Cardiac muscle cell (in vitro differentiated cells and primary cell): ENCODE measurements at places on chromosomes 4 and X. TPM values are rescaled to one million over a fixed set of nuclear protein-coding genes. Genes with fewer than 3 reads are reported as not detected.

The RXFP1 gene
- total RNA-seq = not detected in 2 replicates

The TMEM150C gene
- 5.1 and 5.6 TPM in 2 replicates for total RNA-seq

The GRPR gene
- 0.67 and 0.69 TPM in 2 replicates for total RNA-seq

The ESX1 gene
- total RNA-seq = not detected in 2 replicates

The DNAAF6 gene
- total RNA-seq = 0.06 TPM in 1 of 2 replicates, not detected in the other

The RBM10 gene
- 64.7 and 70.0 TPM in 2 replicates for total RNA-seq

The TIGD4 gene
- 0.56 and 1.5 TPM in 2 replicates for total RNA-seq

The TMSB15A gene
- total RNA-seq = 3.8 and 13.2 TPM in 2 replicates

The SPOCK3 gene
- 2.1 and 4.6 TPM in 2 replicates for total RNA-seq

The VEGFD gene
- 0.53 and 1.2 TPM in 2 replicates for total RNA-seq

The NUDT11 gene
- 10.8 and 19.4 TPM in 2 replicates for total RNA-seq

The SRPK3 gene
- not detected in 2 replicates for total RNA-seq

The HSFX1 gene
- total RNA-seq = 4.0 and 5.2 TPM in 2 replicates

The LANCL3 gene
- total RNA-seq = 0.28 and 0.33 TPM in 2 replicates

The PCSK1N gene
- total RNA-seq = 7.1 and 8.5 TPM in 2 replicates

The AREG gene
- total RNA-seq = not detected in 2 replicates

The IDS gene
- total RNA-seq = 26.5 and 38.6 TPM in 2 replicates

The PCDH10 gene
- total RNA-seq = 1.1 and 3.0 TPM in 2 replicates

The GRIA2 gene
- total RNA-seq = not detected in 2 replicates

The HSFX4 gene
- total RNA-seq = not detected in 2 replicates

The DUSP9 gene
- total RNA-seq = 5.4 and 8.7 TPM in 2 replicates

The IBSP gene
- total RNA-seq = not detected in 2 replicates

The NAP1L3 gene
- total RNA-seq = 61.4 and 67.6 TPM in 2 replicates

The REELD1 gene
- not detected in 2 replicates for total RNA-seq

The PLP1 gene
- 0.03 and 0.07 TPM in 2 replicates for total RNA-seq

The SSX2 gene
- total RNA-seq = not detected in 2 replicates

The GAGE12J gene
- not detected in 2 replicates for total RNA-seq

The TRIM75 gene
- not detected in 2 replicates for total RNA-seq

The PASD1 gene
- total RNA-seq = 0.18 and 0.30 TPM in 2 replicates

The CXorf38 gene
- 9.0 and 12.2 TPM in 2 replicates for total RNA-seq

The ABLIM2 gene
- total RNA-seq = 5.8 and 7.4 TPM in 2 replicates

The SH3D19 gene
- total RNA-seq = 17.0 and 18.3 TPM in 2 replicates

The MSANTD1 gene
- 1.4 and 2.7 TPM in 2 replicates for total RNA-seq

The NLGN4X gene
- 6.9 and 9.5 TPM in 2 replicates for total RNA-seq

The SPANXD gene
- not detected in 2 replicates for total RNA-seq

The STAG2 gene
- 43.8 and 70.6 TPM in 2 replicates for total RNA-seq

The PORCN gene
- 24.2 and 29.2 TPM in 2 replicates for total RNA-seq

The ALG13 gene
- 25.4 and 33.5 TPM in 2 replicates for total RNA-seq

The PNCK gene
- 19.4 and 23.5 TPM in 2 replicates for total RNA-seq

The CNKSR2 gene
- total RNA-seq = 24.4 and 25.3 TPM in 2 replicates

The HMGN5 gene
- 3.2 and 7.8 TPM in 2 replicates for total RNA-seq

The BEX2 gene
- total RNA-seq = 113 and 142 TPM in 2 replicates

The FGF5 gene
- total RNA-seq = 0.21 and 0.28 TPM in 2 replicates

The FAM9C gene
- total RNA-seq = not detected in 2 replicates

The NEIL3 gene
- total RNA-seq = 1.9 and 7.4 TPM in 2 replicates
